ENCODE measurements at places on chromosomes 7 and 10.

DNA sequence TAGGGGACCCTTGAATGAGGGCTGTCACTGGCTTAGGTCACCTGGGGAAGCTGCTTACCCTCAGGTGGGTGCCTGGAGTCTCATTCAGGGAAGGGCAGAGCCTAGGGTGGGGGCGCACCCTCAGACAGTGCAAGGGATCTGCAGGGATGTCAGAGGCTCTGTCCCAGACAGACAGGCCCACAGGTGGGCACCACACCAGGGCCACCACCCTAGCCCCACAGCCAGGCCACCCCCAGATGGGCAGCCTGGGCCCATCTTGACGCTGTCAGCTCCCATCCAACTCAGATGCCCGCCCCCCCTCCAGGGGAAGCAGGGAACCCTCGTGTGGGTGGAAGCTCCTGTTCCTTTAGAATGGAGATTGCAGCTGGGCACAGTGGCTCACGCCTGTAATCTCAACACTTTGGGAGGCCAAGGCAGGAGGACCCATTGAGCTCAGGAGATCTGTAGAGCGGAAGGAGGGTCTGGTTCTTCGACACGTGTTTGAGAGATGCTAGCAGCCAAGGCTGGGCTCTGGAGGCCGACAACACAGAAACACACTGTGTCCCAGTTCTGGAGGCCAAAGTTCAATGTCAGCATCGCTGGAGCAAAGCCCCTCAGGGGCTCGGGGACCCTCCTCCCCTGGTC, 58.5 kb upstream of the DNAJB6 start:
- DNase-seq, result no peak

GRCh38 chr10:8815969-8816368, 761.5 kb downstream of the GATA3 start:
- no peak for DNase-seq

DNA sequence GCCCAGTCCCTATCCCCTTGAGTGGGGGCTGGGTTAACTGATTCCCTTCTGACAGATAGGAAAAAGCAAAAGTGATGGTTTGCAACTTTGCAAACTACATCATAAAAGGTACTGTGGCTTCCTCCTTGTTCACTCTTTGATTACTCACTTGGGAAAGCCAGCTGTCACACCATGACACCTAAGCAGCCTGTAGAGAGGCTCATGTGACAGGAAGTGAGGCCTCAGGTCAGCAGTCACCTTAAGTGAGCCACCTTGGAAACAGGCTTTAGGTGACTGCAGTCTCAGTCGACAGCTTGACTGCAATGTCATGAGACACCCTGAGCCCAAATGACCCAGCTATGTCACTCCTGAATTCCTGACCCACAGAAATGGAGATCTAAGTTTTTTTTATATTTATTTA, 4.3 kb upstream of the CHCHD2 start:
- DNase-seq, result no peak

DNA sequence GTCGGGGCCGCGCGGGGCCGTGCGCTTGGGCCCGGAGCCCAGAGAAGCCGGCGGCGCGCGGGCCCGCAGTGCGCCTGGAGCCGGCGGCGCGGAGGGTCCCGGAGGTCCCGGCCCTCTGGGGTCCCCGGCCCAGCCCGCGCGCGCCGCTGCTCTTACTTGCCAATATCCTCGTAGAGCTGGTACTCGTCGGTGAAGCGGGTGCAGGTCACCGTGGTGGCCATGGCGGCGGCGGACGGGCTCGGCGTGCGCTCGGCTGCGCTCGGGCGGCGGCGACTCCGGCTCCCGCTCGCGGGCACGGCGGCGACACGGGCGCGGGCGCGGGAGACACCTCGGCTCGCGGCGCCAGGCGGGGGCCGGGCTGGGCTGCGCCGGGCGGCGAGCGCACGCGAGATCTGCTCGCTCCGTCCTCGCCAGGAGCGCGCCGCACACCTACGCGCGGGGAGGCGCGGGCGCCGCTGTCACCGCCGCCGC, at the start of gene CAMK2B:
TSS of gene CAMK2B (minus strand) at position 394 of the 471 bp plus-strand sequence. CDS start at position 221, 173 bp downstream.
- no peak for DNase-seq

DNA sequence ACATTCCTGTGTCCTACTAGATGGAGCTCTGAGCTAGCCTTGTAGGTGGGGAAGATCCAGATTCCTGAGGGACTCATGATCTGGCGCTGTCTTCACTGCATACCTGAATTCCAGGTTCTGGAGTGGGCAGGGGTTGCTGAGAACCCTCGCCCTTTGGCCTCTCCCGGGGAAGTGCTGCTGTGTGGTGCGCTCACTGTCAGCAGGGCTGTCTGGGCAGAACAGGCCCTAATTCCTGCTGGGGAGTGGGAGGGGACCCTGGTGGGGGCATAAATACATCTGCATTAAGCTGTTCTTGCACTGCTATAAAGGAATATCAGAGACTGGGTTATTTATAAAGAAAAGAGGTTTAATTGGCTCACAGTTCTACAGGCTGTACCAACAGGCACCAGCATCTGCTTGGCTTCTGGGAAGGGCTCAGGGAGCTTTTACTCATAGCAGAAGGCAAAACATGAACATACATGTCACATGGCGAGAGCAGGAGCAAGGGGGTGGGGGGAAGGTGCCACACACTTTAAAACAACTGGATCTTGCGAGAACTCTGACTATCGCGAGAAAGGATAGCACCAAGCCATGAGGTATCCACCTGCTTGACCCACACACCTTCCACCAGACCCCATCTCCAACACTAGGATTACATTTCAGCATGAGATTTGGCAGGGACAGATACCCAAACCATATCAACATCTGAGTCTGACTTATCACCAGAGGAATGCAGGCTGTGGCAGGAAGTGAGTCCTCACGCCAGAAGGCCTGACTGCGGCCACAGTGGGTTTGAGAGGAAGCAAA, 115.0 kb downstream of the ADCY1 start:
- no peak for DNase-seq

GRCh38 chr10:125607689-125608290, 75.2 kb downstream of the TEX36 start:
- DNase-seq, result no peak

DNA sequence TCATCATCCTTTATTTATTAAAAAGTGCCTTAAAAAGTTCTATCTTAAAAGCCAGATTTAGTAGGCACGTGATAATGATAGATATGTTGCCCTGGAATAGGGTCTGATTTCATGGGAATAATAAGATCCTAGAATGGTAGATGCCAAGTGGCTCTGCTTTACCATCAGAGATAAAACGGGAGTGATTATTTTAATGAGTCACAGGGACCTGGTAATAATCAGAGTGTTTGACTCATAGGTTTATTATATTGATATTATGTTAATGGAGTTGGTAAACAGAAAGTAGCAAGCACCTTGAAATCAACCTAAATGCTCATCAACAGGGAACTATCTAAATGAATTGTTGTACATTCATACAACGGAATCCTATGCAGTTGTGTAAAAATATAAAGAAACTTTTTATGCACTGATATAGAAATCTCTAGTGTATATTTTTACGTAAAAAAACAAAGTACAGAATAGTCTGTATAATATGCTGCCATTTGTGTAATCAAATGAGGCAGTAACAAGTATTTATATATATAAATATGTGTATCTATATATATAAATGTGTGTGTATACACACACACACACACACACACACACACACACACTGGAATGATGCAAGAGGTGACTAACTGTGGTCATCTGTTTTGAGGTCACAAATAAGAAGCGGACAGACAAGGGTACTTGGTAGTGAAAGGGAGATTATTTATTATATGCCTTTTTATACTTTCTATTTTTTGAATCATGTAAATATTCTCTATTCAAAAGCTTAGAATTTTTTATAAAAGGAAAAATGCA, 78.6 kb upstream of the DYNC1I1 start:
- DNase-seq, result no peak

GRCh38 chr7:135550196-135550595, 7.5 kb upstream of the NUP205 start:
- DNase-seq, result no peak

- DNase-seq, result no peak
Observed at GRCh38 chr10:33157103-33157502, 177.4 kb downstream of the NRP1 start.

- no peak for DNase-seq
Observed at GRCh38 chr7:8425223-8425622, 8.2 kb upstream of the NXPH1 start.

DNA sequence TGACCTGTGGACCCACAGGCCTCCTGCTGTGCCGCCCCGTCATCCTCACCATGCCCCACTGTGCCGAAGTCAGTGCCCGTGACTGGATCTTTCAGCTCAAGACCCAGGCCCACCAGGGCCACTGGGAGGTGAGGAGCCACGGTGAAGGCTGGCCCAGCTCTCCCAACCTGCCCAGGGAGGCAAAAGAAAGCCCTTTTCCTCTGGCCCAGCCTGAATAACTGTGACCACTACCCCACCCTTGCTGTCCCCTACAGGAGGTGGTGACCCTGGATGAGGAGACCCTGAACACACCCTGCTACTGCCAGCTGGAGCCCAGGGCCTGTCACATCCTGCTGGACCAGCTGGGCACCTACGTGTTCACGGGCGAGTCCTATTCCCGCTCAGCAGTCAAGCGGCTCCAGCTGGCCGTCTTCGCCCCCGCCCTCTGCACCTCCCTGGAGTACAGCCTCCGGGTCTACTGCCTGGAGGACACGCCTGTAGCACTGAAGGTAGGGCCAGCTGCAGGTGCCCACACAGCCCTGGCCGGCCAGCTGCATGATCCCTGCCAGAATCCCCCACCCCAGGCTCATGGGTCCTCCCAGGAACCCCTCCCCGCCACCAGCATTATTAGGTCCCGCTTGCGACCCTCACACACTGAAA, 25.5 kb upstream of the SLC29A3 start:
- DNase-seq, result no peak

DNA sequence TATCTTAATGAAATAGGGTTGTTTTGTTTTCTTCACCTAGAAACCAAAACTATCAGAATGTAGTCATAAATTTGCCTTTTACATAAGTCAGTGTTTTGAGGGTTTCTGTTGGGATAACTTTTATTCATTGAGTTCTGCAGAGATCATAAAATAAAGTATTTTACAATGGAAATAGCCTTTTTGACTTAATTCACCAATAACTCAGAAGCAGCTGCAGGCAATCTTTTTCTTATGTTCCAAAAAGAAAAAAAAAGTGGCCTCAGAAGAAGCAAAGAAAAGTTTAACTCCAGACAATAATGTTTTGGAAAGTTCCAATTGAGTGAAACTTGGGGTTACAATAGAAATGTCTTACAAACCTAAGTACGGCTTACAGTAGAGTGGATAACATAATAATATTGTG, 491.7 kb upstream of the NRP1 start:
- no peak for DNase-seq

DNA sequence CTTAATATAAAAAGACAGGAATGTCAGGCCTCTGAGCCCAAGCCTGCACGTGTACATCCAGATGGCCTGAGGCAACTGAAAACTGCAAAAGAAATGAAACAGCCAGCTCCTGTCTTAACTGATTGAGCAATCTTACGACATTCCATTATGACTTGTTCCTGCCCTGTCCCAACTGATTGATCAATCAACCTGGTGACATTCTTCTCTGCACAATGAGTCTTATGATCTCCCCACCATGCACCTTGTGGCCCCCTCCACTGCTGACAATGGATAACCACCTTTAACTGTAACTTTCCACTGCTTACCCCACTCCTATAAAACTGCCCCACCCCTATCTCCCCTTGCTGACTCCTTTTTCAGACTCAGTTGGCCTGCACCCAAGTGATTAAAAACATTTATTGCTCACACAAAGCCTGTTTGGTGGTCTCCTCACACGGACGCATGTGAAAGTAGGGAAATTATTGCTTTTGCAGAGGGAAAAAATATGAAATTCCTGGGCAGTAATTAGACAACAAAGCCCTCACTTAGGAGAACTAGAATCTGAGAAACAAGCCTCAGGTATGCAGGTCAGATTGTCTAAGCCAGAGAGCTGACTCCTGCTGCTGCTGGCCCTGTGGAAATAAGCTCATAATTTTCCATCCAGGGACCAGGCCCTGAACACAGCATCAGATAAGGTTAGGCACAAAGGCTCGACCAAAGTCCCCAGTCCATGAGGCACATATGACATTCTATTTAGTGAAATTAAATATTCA, 5.3 kb downstream of the CYP3A7 start:
- no peak for DNase-seq

GRCh38 chr7:26912338-26912737, 47.9 kb upstream of the SKAP2 start:
- DNase-seq, result no peak

GRCh38 chr7:69283421-69283820, 314.9 kb upstream of the AUTS2 start:
- no peak for DNase-seq

DNA sequence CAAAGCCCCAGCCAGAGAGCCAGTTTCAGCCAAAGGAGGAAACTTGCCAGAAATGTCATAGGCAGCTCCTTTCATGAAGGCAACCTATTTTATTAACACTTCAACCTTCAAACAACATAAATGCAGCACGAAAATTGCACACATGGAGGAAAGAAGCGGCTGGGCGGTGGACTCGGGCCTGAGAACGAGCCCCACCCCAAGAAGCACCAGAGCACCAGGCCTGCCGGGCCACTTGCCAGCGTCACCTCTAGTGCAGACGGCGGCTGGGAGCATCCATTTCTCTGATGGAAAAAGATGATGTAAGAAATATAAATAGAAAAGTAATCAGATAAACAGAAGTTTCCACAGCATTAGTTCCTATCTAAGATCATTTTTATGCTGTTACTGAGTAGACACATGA, 100.0 kb downstream of the TCERG1L start:
- no peak for DNase-seq

DNA sequence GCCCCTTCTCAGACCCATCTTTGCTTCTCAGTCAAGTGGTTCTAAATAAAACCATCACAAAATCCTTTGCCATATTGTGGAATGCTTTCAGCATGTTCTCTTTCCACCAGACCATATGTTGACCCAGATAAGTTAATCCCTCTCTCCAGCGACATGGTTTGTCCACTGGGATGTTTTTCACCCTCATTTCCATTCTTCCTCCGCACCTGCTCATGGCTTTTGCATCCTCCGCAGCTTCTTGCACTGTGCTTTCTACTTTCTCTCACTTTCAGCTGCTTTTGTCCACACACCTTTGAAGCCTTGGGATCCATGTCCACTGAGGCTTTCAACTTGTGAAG, 52.3 kb upstream of the WAC start:
- no peak for DNase-seq

GRCh38 chr10:112755446-112756234, 194.4 kb upstream of the TCF7L2 start:
- no peak for DNase-seq

DNA sequence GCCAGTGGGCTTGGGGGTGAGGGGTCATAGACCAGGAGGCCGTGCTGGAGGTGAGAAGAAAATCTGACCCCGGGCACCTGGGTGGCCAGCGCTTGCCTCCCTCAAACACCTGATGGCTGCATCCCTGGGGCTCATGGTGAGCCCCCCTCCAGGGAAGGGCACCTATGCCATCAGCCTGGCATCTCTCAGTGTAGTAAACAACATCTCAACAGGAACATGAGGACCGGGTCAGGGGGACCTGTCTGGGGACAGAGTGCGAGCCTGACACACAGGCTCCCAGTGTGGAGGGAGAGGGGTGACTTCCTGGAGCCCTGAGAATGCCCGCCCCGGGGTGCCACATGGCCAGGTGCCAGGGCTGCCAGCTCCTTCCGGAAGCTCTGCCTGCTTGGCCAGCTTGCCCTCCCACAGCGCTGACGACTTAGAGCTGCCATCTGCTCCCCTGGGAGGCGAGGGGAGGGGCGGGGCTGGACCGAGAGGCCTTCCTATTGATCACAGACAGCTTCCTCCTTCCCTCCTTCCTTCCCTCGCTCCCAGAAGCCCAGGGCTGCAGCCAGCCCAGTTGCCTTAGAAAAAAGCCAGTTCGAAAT, 12.3 kb downstream of the STX1A start:
- no peak for DNase-seq
